Sciatic nerve (tissue), 2 donors: ENCODE measurements at places on chromosomes 1 and 21.

DNA sequence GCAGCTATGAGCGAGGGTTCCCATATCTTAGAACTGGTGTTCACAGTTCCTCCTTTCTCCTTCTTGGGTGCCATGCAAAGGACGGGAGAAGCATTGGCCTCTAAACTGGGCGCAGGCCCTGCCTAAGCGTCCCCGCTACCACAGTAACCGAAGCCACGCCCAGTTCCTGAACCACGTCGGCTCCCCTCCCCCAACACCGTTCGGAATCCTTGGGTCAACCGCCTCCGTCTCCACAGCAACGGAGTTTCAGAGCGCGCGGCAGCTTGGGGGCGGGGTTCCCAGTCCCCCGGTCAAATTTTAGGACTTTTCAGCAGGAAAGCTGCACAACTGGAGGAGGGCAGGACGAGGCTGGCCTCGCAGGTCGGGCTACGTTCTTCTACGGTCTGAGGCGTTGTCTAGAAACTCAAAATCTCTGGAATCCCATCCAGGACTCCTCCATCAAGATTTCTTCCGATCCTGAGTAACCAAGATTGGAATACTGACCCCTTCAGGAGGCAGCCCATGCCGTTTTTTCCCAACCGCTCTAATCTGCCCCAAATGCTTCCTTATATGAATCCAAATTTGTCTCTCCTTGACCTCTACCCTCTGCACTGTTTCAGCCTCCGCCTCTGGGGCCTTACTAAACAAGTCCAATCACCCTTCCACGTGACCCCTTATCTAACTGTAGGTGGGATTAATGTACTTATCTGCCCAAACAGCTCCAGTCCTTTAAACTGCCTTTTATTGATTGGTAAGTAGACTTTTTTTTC, at the start of gene SPAG17:
SPAG17 (minus strand) TSS at position 145 of the 749 bp plus-strand sequence; CDS start at position 74, 71 bp downstream.
- DNase-seq: peak; percentile 88

- no peak for DNase-seq
Observed at GRCh38 chr21:40936771-40937261, 89.9 kb upstream of the DSCAM start.

DNA sequence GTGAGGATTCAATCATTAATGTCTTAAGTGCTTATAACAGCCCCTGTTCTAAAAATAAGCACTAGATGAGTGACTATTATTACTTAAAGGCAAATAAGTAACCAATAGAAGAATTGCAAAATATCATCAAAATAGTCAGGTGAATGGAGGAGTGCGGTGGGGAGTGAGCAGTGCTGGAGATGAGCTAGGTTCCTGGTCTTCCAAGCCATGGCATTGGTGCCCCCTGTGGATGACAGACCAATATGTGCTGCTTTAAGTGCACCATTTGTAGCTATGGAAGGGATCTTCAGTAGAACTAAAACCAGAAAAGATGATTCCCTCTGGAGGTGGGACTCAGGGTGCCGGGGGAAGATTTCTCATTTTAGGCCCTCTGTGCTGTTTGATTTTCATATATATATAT, 46.1 kb upstream of the SLC30A1 start:
- no peak for DNase-seq

- DNase-seq: no peak
Observed at GRCh38 chr1:245888809-245889208, 618.3 kb downstream of the SMYD3 start.

- no peak for DNase-seq
Observed at GRCh38 chr1:8951231-8951630, 5.6 kb downstream of the CA6 start.

DNA sequence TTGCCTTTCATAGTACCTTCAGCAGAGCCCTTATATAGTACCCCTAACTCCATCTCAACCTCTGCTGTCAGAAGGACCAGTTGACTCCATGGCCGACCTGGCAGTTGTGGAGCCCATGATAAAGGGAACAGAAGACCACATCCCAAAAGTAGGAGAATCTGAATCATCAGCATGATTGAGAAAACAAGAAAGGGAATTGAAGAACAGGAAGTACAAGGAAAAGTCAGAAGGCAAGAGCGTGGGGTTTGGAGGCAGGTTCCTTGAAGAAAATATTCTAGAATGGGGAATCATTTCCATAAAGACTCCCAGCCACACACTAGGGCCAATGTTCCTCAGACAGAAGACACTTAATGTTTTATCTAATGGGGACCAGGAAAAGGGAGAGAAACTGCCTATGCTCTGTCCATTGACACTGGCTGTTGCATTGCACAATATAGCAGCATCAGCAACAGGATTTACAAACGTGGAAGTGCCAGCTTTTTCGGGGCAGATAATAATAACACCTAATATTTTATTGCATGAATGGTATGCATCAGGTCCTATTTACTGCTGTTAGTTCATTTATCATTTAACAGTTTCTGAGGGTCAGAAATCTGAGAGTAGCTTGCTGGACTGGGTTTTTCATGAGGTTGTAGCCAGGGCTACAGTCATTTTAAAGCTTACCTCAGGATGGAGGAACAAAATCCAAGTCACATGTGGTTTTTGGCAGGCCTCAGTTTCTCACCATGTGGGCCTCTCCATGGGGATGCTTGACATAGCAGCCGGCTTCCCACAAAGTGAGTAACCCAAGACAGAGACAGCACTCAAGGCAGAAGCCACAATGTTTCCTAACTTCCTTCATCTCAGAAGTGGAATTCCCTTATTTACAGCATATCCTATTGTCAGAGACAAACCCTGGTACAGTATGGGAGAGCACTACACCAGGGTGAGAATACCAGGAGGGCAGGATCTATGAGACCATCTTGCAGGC, 483.4 kb downstream of the PLPP3 start:
- DNase-seq: no peak

- no peak for DNase-seq
Observed at GRCh38 chr1:38497921-38498656, 361.5 kb downstream of the RRAGC start.

DNA sequence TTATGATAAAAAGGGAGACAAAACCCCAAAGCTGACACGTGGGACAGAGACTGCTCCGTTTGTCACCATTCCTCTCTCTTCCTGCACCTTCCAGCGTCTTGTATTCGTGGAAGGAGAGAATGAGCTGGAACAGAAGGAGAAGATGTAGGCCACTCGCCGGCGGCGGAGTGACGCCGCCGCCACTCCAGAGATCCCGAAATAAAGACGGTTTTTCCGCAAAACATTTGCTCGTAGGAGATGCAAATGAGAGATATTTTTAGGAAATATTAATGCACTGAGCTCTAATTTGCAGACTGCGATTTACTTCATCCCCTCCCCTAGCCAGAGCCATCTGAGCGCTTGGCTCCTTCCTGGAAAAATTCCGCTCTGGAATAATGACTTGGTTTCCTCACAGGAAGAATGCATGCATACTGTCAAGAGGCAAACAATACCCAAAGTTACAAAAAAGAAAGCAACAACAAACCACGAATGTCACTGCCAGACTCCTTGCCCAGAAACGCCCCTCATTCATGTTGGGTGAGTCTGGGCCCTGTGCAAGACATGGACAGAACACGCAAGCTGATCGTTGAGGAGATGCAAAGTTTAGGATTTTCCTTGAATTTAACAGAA, 18.0 kb upstream of the ADARB1 start:
- no peak for DNase-seq

DNA sequence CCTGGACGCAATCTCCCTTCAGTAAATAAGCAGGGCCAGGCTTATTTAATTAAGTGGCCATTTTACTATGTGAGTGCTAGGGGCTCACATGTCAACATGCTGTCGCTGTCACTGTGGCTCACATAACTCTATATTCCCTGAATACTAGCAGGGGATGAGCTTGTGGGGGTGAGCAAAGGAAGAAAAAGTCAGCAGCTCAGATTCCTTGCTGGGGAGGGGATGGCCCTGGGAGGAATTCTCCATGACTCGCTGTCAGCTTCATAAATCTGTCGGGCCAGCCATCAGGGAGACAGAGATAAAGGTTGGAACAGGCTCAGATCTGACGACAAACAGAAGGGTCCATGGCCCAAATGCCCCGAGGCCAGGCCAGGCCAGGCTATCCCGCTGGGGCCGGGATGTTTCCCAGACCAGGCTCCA, 26.0 kb upstream of the PLEKHG5 start:
- DNase-seq: no peak

DNA sequence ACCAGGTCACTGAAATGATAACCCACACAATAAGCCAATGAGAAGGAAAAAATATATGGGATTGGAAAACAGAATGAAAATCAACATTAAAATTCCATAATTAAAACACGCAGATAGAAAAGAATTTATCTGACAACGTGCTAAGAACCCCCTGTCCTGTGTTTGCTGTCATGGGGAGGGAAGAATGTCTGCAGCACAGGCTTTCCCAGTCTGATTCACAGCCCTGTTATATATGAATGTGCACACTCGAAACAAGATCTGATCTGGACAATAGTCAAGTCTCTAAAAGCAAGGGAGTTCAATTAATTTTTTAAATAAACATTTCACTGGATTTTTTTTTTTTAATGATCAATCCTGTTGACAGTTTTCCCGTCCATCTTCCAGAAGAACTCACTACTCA, 220.0 kb downstream of the RERE start:
- DNase-seq: no peak

- no peak for DNase-seq
Observed at GRCh38 chr1:27267153-27267552, 32.7 kb downstream of the WDTC1 start.

DNA sequence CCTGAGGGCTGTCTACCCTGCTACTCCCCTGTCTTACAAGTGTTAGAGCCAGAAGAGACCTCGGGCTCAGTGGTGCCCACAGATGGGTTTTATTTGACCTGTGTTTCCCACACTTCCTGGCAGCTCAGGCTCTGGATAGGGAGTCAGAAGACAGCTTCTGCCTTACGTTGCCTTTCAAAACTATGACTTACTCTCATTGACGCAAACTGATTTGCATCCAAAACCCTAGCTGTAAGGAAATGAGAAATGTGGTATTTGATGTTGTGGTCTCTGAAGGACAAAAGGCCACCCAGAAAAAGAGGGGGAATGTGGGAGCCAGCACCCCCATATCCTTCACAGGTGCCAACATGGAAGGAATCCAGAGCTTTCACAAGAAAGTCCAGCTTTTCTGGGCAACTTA, 180.2 kb downstream of the ATG4C start:
- DNase-seq: no peak

GRCh38 chr1:198330982-198331615, 174.3 kb downstream of the NEK7 start:
- no peak for DNase-seq

- no peak for DNase-seq
Observed at GRCh38 chr1:101238031-101238628, 1.3 kb downstream of the S1PR1 start.

- DNase-seq: no peak
Observed at GRCh38 chr1:18668046-18668445, 37.4 kb downstream of the PAX7 start.

GRCh38 chr1:15941044-15941840, 34.7 kb downstream of the ZBTB17 start:
- DNase-seq: no peak

DNA sequence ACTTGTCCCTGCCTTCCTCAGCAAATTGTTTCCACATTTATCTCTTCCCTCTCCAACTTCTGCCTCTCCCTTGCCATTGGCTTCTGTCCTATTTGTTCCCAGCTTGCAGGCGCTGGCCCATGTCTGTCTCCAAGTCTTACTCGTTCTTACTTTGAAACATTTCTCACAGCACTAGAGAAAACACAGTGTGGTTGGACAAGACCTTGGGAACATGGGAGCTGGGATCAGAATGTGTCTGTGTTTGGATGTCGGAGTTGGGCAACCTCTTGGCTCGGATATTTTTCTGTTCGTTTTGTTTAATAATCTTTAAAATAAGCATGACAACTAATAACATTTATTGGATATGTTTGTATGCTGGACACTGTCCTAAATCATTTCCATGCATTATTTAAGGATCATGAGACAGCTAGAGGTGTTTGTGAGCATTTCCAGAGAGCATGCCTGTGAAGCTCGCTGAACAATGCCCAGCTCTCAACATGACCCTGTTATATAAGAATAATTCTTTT, 5.9 kb upstream of the BRWD1 start:
- no peak for DNase-seq

DNA sequence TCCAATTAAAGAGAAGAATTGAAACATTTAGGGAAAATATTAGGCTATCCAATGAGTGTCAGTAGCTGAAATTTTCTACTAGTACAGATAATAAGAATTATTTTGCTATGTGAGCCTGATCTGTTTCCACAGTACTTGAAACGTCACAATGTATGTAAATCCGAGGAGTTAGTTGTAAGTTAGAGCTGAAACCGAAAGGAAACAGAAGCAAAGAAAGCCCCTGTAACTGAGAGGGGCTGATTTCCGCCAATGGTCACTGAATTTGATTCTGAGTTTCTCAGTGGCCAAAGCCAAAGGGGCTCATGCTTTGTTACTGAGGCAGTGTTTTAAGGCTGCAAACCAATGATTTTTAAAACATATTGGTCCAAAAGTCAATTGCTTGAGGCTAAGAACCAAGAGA, 168.3 kb upstream of the DUSP10 start:
- no peak for DNase-seq

- DNase-seq: no peak
Observed at GRCh38 chr1:191702124-191702523, 456.1 kb upstream of the RGS18 start.

DNA sequence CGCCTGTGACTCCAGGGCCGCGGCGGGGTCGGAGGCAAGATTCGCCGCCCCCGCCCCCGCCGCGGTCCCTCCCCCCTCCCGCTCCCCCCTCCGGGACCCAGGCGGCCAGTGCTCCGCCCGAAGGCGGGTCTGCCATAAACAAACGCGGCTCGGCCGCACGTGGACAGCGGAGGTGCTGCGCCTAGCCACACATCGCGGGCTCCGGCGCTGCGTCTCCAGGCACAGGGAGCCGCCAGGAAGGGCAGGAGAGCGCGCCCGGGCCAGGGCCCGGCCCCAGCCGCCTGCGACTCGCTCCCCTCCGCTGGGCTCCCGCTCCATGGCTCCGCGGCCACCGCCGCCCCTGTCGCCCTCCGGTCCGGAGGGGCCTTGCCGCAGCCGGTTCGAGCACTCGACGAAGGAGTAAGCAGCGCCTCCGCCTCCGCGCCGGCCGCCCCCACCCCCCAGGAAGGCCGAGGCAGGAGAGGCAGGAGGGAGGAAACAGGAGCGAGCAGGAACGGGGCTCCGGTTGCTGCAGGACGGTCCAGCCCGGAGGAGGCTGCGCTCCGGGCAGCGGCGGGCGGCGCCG, at the start of gene SIM2:
SIM2 (plus strand) TSS at position 135 of the 565 bp plus-strand sequence. CDS start 632 bp downstream, outside the sequence.
- peak; percentile 48 for DNase-seq

DNA sequence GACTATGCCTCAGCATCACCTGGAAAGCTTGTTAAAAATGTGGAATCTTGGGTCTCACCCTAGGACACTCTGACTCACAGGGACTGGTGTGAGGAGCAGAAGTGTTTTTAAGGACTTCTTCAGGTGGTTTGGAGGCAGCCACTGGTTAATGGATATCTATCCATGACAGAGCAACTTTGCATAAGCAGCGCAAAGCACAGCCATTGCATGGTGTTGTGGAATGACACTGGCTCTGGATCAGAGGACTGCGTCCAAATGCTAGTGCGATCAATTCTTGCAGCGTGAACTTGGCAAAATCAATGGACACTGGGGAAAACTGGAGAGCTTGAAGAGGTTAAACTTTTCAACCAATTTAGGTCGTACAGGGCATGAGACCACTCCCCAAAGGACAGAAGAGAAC, 116.8 kb upstream of the FAM78B start:
- DNase-seq: no peak

DNA sequence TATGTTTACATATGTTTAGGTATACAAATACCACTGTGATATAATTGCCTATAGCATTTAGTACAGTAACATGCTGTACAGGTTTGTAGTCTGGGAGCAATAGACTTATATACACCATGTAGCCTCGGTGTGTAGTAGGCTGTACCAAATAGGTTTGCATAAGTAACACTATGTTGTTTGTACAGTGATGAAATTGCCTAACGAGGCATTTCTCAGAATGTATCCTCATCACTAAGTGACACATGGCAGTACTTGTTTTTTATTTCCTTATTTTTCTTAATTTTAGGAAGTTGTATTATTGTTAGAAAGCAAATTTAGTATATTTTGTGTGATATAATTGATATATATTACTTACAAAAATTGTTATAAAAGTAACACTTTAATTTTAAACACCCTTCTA, 840.9 kb downstream of the LTN1 start:
- DNase-seq: no peak
